ENCODE measurements at places on chromosomes 3 and 15.

- peak; percentile 61 for DNase-seq
Measured at GRCh38 chr15:48040166-48040817, 80.5 kb upstream of the SLC24A5 start.

DNA sequence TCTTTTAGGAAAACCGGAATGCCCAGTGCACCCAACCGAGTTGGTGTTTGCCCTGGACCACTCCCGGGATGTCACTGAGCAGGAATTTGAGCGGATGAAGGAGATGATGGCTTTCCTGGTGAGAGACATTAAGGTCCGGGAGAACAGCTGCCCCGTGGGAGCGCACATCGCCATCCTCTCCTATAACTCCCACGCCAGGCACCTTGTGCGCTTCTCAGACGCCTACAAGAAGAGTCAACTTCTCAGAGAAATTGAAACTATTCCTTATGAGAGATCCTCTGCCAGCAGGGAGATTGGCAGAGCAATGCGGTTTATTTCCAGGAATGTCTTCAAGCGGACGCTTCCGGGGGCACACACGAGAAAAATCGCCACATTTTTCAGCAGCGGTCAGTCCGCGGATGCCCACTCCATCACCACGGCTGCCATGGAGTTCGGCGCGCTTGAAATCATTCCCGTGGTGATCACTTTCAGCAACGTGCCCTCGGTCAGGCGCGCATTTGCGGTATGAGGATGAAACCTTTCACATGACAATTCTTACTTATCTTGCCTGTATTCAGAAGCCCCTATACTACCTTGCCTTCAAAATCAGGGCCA lies 97.5 kb downstream of the PIK3R4 start:
- no peak for DNase-seq

- peak; percentile 40 for DNase-seq
Measured at GRCh38 chr3:194871864-194872668, 186.4 kb downstream of the FAM43A start.

DNA sequence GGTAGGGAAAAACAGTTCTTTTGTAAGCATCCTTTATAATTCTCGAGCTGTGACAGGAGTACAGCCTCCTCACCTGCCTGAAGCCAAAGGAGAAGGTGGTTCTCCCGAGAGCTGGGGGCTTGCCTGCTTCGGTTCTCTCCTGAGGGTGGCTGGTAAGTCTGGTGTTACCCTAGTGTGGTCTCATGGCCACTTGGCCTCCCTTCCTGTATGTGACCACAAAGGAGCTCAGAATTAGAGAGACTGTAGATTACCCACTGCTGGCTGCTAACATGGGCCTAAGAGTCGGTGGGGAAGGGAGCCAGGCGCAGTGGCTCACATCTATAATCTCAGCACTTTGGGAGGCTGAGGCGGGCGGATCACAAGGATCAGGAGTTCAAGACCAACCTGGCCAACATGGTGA lies 12.6 kb downstream of the PDHB start:
- no peak for DNase-seq

DNA sequence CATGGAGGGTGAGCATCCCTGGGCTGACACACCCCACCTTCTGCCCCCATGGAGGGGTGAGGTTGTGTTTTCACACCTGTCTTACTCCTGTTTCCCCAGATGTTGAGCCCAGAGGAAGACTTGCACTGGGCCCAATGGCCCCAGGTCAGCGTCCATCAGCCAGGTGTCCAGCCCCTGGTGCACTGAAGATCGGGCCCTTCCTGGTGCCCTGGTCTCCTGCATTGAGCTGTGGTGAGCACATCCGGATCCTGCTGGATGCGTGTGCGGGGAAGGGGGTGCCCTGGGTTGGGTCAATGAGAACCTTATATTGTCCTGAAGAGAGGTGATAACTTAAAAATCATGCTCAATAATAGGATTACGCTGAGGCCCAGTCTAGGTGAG lies 227.3 kb downstream of the SNRPN start:
- DNase-seq, result no peak

- no peak for DNase-seq
Measured at GRCh38 chr15:33369941-33370622, 59.3 kb downstream of the RYR3 start.

GRCh38 chr3:59006634-59007517 lies 42.9 kb downstream of the CFAP20DC start:
- DNase-seq, result peak; percentile 49

GRCh38 chr3:185549122-185549521 lies 3.3 kb downstream of the LIPH start:
- peak; percentile 98 for DNase-seq

GRCh38 chr3:149388531-149389417 lies 11.3 kb upstream of the TM4SF1 start:
- no peak for DNase-seq

DNA sequence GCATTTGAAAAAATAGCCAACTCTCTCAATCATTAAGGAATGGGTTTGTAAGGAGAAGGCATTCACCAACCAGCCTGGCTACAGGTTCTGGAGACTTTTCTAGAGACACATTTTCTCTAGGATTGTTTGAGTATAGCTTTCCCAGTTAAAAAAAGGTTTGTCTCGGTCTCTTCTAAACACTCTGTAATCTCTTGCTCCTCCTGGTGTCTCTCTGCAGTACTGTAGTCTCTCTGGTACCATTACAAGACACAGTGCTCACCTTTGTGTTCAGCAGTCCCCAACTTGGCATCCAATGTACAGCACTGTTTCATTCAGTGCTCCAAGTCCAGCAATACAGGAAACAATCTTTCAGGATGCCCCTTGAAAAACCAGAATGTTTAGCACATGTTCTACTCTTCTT lies 534.4 kb downstream of the ZNF385D start:
- DNase-seq, result no peak

GRCh38 chr15:69574506-69574905 lies 121.9 kb downstream of the RPLP1 start:
- DNase-seq, result no peak

DNA sequence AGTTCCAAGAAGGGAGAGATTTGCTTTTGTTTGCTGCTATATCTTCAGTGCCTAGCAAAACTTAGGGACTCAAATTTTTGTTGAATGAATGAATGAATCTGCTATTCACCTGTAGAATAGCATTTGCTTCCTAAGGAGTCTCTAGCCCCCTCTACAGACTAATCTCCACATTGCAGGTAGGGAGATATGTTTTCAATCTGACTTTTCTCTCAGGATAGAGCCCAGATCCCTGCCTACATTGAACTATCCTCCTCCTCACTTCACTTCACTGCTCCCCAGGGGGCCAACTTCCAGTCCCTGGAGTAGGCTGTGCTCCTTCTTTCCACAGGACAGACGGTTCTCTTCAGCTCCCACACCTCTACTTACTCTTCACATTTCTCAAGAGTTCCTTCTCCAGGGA lies 81.9 kb upstream of the PTX3 start:
- no peak for DNase-seq

GRCh38 chr3:133330522-133330921 lies 69.3 kb upstream of the BFSP2 start:
- no peak for DNase-seq

- DNase-seq, result no peak
Measured at GRCh38 chr3:46666453-46666845, 27.0 kb downstream of the ALS2CL start.

DNA sequence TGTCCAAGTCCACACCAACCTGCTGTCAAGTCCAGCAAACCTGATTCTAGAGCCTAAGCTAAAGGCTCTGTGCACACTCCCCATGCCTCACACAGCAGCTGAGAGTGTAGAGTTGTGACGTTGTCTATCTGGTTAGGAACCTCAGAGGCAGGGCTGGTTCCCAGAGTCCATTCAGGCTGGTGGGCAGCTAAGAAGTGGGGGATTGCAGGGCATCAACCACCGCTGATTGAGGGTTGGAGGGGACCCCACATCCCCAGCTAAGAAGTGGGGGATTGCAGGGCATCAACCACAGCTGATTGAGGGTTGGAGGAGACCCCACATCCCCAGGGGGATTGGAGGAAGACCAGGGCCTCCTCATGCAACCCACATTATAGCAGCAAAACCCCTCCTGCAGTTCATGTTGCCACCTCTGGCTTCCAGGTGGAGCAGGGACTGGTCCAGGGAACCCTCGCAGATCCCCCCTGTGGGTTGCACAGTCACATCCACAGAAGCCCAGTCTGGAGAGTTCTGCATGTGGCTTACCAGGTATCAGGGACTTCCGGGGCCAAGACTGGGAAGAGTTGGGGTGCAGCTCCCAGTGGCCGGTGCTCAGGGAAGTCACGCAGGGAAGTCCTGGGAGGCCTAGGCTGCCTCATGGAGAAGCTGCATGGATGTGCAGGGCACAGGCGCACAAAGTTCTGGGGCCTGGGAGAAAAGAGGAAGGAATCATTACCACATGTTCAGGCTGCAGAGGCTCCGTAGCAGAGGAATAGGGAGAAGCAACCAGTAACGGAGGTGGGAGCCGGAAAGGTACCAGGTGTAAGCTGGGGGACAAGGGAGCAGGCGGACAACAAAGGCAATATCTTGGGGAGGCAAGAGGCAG lies 71.4 kb upstream of the PCSK6 start:
- DNase-seq, result no peak

DNA sequence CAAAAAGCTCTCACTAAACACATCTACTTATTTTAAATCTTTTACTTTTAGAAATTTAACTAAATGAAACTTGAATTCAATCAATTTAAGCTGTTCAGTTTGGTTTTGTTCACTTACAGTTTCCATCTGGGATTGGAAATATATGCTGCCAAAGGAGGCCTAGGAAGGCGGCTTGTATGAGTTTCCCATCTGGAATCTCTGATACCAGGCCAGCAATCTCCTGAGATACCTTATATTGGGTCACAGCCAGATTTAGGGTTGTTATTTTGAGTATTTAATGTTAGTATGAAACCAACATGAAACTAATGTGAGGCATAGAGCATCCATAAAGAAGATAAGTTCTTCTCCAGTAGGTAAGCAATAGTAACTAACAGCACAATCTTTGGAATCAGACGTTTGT lies 94.6 kb downstream of the GMNC start:
- no peak for DNase-seq

- DNase-seq, result no peak
Measured at GRCh38 chr15:63463036-63463435, 41.4 kb upstream of the USP3 start.

- no peak for DNase-seq
Measured at GRCh38 chr3:9361691-9362388, 1.0 kb upstream of the THUMPD3 start.

DNA sequence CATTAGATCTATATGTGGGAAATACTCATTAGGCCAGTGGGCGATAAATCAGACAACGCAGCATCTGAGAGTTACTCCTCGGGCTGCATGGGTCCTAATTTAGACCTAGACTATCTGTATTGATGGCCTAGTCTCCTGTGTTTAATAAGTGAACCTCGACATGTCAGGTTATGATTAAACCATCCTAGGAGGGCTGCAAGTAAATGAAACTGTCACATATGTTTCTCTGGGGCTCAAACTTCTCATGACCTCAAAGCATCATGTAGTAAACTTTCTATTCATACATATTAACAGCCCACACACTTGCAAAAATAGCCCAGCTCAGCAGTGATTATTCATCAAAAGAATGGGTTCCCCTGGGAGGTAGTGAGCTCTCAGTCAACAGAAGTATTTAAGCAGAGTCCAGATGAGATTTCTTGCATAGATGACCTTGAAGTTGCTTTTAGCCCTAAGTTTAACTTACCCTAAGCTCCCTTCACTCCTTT lies 51.6 kb downstream of the RAB11A start:
- no peak for DNase-seq

- no peak for DNase-seq
Measured at GRCh38 chr3:114856835-114857234, 290.3 kb downstream of the ZBTB20 start.

- DNase-seq, result peak; percentile 86
Measured at GRCh38 chr15:70802629-70803028, 39.3 kb upstream of the UACA start.

- no peak for DNase-seq
Measured at GRCh38 chr3:114714957-114715460, 421.2 kb downstream of the TIGIT start.

GRCh38 chr3:16313886-16314645 lies 49.1 kb downstream of the OXNAD1 start:
- no peak for DNase-seq

DNA sequence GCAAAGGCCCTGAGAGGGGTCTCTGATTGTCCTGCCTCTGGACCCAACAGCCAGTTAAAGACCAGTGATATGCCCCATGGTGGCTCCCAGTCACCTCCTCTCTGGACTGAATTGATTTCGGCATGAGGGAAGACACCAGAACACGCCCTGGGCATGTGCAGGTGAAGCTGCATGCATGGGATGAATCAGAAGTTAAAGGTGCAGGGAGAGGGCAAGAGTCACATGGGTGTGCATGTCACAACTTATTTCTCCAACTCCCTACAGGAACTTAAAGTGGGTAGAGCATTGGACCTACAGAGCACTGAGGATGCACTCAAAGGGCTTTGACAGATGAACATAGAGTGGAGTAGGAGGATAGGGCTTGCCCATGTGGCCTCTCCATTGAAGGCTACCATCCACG lies 16.9 kb upstream of the RHCG start:
- no peak for DNase-seq

DNA sequence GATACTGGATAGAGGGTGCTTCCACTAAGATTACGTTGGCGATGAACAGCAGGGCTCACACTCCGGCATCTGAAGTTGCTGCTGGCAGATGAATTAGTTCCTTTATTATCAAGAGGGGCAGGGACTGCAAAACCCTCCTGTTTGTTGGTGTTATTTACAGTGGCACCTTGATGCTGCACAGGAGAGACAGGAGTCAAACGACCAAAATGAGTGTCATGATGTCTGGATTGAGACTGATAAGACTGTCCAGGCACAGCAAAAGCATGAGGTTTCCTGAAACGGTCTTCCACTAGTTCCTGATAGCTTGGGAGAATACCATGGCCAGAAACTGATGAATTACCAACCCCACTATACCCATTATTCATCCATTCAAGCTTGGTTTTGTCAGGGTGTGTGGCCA lies 100.8 kb upstream of the NEDD4 start:
- DNase-seq, result no peak

- no peak for DNase-seq
Measured at GRCh38 chr3:20604659-20605058, 418.7 kb upstream of the SGO1 start.

GRCh38 chr15:58297639-58298038 lies 134.2 kb upstream of the LIPC start:
- DNase-seq, result no peak

DNA sequence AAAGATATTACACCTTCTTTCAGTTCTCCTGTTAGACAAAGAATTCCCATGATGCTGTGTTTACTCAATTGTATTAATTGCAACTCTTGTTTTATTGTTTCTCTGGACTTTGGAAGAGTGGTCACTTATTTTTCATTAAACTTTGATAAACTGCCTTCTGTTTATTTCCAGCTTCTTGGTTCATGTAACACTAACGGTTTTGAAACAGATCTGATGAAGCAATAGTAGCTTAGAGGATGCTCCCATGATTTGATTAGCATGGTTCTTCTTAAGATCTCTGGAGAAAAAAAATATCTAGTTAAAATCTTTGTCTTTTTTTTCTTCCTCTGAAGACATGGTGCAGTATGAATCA lies 90.1 kb downstream of the FNDC3B start:
- DNase-seq, result no peak
